ENCODE measurements at places on chromosomes 3 and 15. TPM values are rescaled to one million over a fixed set of nuclear protein-coding genes. Genes with fewer than 3 reads are reported as not detected.

Gene ACY1
- 128 TPM for polyA plus RNA-seq

DNA sequence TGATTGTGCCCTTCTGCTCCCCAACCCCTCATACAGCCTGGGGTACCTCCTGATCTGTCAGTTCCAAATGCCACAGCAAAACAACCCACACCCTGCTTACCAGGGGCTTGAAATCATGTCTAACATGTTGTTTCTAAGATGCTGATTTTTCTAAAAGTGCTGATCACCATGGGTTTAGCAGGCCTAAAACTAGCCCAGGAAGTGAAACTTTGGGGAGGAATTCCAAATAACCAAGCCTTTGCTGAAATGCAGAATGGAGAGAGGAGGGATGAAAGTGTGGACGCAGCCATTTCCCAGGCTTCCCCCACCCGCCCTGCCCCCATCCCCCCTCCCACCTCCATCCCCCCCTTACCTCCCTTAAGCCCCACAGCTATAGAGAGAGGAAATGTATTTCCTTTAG is 2.0 kb upstream of the HRH1 start:
- DNase-seq, result no peak

Gene CLRN1
- not detected for polyA plus RNA-seq

Gene GOLGA8T
- not detected for polyA plus RNA-seq

Gene RLBP1
- not detected for polyA plus RNA-seq

GRCh38 chr3:152185891-152186630 is 82.7 kb upstream of the MBNL1 start:
- no peak for DNase-seq

DNA sequence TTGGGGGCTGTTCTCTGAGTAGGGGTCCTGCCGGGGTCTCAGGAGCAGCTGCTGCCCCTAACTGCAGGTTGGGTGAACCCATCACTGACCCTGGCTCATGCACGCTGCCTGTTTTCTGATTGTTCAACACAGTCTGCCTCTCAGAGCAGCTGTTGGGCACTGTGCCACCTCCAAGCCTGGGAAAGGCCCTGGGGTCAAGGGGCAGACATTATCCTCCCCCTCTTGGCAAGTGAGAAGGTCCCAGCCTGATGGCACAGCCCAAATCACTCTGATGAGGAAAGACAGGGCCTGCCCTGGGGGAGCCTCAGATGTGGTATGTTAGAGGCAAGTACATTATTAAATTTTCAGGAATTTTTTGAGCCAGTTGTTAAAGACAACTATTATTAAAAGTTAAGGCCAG is 14.1 kb upstream of the GNAT1 start:
- DNase-seq, result no peak

Gene OIP5
- 9.0 TPM for polyA plus RNA-seq

DNA sequence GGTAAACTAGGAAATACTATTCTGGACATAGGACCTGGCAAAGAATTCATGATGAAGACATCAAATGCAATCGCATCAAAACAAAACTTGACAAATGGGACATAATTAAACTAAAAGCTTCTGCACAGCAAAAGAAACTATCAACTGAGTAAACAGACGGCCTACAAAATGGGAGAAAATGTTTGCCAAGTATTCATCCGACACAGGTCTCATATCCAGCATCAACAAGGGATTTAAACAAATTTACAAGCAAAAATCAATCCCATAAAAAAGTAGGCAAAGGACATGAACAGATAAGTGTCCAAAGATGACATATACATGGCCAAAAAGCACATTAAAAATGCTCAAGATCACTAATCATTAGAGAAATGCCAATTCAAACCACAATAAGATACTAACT is 1088.9 kb downstream of the NAALADL2 start:
- DNase-seq, result no peak

- DNase-seq, result no peak
Observed at GRCh38 chr3:185502987-185503386, 4.2 kb upstream of the TMEM41A start.

Gene GRIP2
- 1.5 TPM for polyA plus RNA-seq

GRCh38 chr15:79054350-79054749 is 36.2 kb downstream of the RASGRF1 start:
- DNase-seq, result no peak

DNA sequence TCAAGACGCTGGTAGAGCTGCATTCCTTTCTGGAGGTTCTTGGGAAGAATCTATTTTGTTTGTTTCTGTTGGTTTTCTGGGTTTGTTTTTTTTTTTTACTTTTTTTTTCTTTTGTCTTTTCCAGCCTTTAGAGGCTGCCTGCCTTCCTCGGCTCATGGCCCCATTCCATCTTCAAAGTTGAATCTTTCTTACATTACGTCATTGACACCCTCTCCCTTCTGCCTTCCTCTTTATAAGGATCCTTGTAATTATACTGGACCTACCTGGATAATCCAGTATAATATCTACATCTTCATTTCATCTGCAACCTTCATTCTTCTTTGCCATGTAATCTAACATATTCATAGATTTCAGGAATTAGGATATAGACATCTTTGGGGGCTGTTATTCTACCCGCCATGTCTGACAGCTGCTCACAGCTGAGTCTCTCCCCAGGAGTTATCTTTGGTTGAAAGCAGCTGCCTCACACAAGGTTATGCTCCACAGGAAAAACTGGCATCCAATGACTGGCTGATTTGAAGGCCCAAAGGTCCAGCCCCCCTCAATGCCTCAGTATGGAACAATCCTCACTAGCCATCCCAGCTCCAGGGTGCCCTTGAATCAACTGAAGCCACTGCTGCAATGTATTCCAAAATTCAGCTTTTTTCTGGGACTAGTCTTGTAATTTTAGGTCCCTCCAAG is 38.4 kb upstream of the THBS1 start:
- no peak for DNase-seq

Gene SHC4
- 2.4 TPM for polyA plus RNA-seq

DNA sequence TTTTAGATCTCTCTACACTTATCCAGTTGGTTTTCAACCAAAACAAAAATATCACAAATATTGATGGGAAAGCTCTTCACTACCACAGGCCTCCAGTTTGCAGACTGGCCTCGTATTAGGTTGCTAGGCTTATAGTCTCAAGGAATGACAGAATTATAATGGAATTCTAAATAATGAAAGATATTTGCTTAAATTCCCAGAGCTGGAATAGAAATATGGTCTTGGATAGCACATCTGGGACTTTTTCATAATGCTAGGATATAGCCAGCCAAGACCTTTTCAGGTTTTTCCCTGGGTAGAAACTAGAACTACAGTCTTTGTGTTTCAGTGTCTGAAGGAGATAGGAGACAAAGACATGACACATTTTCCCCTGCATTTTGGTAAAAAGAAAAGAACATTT is 121.9 kb upstream of the STAC start:
- no peak for DNase-seq

Gene EXD1
- not detected for polyA plus RNA-seq

GRCh38 chr3:168091302-168091858 is 4.3 kb downstream of the GOLIM4 start:
- no peak for DNase-seq

DNA sequence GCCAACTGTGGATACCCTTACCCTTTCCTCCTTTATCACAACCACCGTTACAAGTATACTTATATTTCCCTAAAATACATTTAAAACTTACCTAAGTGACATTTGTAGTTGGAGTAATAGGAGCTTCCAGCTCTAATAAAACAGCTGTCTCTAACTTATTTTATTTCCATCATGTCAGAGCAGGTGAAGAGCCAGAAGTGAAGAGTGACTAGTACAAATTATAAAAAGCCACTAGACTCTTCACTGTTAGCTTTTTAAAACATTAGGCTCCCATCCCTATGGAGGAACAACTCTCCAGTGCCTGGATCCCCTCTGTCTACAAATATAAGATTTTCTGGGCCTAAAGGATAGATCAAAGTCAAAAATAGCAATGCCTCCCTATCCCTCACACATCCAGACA is 102.3 kb downstream of the MME start:
- DNase-seq, result no peak

DNA sequence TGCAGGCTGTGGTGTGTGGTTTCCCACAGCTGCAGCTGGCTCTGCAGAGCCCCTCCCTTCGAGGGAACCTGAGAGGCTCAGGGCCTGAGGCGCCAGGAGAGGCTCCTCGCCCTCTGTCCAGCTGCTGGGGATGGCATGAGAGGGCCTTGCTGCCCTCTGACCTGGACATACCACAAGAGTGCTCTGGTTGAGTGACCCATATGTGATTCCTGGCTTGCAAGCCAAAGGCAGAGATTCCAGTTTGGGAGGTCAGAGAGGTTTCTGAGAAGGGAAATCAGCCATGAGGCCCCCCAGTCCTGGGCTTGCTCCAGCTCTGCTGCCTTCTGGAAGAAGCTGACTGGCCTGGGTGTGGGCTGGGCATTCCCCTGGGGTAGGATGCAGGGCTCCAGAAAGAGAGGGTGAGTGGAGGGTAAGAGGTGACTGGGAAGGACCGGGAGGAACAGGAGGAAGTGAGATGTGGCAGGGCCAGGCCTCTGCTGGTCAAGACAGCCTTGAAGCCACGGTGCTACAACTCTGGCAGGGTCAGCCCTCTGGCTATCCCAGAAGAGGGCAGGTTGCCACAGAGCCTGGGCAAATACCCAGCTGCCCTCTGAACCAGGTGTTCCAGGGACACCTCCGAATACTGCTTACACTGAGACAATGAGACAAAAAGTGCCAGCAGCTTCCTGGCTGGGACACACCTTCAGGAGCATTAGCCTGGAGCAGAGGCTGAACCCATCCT is 16.0 kb upstream of the SRP14 start:
- no peak for DNase-seq

GRCh38 chr3:184761075-184761841 is 49.4 kb upstream of the MAGEF1 start:
- peak; percentile 69 for DNase-seq

- DNase-seq, result no peak
Observed at GRCh38 chr3:124107104-124107890, 115.4 kb upstream of the ROPN1 start.

- DNase-seq, result no peak
Observed at GRCh38 chr3:8385848-8386620, 115.6 kb upstream of the LMCD1 start.

Gene DPPA4
- 5.9 TPM for polyA plus RNA-seq

DNA sequence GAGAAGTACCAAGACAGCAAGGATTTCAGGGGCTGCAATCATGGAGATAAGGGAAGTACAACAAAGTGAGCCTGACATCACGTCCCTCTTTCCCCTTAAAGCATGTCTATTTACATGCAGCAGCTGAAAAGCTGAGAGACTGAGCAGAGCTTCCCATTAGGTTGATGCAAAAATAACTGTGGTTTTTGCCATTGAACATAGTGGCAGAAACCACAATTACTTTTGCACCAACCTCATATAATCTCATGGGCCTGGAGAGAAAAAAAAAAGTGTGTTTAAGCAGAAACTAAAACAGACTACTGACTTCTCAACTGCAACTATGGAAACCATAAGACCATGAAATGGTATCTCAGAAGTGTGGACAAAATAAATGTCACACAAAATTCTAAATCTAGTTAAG is 48.3 kb downstream of the CCDC12 start:
- no peak for DNase-seq

DNA sequence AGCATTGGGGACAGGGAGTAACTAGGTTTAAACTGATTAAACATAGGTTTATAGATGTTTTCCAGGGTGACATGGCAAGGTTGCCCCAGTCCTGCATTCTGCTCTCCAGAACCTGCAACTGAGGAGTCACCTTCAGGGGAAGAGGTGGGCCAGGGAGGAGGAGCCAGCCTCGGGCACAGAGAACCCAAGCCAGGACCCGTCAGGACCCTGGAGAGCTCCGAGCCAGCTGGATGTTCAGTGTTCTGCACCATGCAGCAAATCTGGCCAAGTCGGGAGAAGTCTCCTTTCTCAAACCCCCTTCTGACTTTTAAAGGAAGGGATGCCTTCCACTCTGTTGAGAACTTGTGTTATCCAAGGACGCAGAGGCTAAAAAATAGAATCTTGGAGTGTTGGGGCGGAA is 62.1 kb upstream of the SLC6A11 start:
- peak; percentile 75 for DNase-seq

DNA sequence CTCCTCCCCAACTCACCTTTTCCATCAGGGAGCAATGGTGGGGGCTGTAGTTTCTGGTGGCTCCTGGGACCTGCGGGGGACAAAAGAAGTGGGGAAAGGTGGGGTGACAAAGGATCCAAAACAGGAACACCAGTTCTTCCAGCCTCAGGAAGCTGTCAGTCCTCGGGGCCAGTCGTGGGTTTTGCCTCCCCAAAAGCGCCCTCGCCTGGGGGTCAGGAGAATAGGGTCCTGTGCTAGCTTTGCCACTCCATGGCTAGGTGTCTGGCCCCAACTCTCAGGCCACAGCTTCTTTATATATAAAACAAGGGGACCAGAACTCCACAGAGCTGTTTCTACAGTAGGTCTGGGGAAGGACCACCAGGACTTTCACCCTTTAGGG is 4.0 kb downstream of the CCDC9B start:
- DNase-seq, result no peak

Gene TMEM207
- 20.3 TPM for polyA plus RNA-seq

DNA sequence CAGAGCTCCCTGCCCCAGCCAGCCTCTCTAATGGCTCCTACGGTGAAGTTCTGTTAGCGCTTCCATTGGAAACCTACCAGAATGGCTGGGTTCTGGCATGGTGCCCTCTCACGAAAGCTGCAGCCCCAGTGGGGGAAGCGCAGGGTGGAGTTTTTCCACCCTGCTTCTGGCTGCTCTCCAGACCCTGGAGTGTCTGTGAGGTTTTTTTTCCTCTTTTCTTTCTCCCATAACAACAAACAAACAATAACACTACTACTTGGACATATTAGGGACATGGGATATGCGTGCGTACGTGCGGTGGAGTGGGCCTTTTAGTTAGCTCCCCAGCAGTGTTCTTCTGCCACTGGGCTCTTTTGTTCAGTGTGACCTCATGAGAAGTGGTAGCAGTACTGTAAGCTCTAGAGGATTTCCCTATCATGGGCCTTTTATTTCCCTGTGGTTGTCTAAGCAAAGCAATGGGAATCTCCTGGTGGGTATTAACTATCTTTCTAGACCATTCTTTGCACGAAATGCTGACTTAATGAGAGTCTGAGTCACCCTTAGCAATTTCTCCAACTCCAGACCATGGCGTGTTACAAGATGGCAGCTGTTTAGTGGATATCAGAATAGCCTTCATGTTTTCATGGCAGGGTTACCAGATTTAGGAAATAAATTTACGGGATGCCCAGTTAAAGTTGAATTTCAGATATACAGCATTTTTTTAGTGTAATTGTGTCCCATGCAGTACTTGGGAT is 161.9 kb downstream of the FNDC3B start:
- DNase-seq, result no peak

DNA sequence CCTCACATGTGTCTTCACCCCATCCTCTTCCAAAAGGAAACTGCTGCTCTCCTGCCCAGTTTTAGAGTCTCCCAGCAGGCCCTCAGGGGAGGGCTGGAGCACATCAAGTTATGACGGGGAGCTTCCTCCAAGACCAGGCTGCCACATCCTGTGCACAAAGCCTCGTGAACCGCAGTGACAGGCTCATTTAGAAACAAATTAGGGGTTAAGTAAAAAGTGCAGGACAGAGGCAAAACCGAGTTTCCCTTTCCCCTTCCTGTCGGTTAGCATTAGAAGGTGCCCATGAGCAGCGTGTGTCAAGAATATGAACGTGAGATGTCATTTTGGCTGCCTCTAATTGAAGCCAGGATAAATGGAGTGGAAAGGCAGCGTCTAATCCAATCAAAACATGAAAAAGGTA is 199.7 kb downstream of the ARRDC4 start:
- DNase-seq, result no peak

GRCh38 chr3:13425689-13426088 is 5.6 kb upstream of the NUP210 start:
- DNase-seq, result no peak

Gene NR1I2
- polyA plus RNA-seq, result 1.2 TPM
